ENCODE measurements at places on chromosomes 1 and 21.

- DNase-seq = no peak
Measured at GRCh38 chr1:54014009-54014629, 3.9 kb downstream of the LDLRAD1 start.

- no peak for DNase-seq
Measured at GRCh38 chr1:10986525-10986890, 25.9 kb upstream of the TARDBP start.

GRCh38 chr1:41679531-41679930, 195.0 kb upstream of the EDN2 start:
- no peak for DNase-seq

DNA sequence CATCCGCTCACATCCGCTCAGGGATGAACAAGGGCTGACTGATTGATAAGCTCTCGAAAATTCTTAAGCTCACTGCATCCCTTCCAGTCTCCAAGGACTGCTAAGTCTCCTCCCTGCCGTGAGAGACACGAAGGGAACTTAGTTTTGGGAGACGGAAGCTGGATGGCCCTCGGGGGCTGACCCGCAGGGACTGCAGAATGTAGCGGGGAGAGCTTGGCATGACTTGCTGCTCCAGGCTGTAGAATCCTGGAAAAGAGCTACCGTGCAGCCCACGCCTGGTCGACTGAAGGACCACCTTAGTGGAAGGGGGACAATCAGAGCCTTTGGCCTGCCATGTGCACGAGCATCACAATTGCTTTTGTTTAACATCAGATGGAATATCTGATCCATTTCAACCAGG, 5.3 kb downstream of the ANKRD65 start:
- no peak for DNase-seq

GRCh38 chr1:105416261-105416660, 1640.2 kb upstream of the PRMT6 start:
- DNase-seq = no peak
